Stimulated activated CD4-positive, alpha-beta T cell treated with anti-CD3 and anti-CD28 coated beads, Interleukin-1b, Interleukin-23, amount 100 ng/mL, for 1 hour (primary cell): ENCODE measurements at places on chromosomes 1 and 21.

GRCh38 chr1:20691872-20692271, 25.9 kb downstream of the KIF17 start:
- DNase-seq, result no peak

GRCh38 chr21:23016617-23017016, 2018.4 kb downstream of the NCAM2 start:
- DNase-seq, result no peak

DNA sequence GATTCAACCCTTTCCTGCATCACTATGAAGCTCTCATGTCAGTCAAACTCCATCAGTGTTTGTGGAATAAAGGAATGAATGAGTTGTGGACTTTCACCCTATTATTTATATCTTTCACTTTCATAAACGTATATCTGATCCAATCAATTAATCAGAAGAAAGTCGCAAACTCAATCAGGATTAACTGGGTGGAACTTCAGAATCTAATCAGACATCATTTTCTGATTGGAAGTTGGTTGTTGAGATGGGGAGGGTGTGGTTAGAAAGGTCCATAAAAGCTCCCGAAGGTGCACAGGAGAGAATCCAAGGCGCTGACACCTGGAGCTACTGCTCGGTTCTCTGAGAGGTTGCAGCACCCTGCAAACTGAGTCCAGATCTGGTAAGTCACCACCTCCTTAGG, at the start of gene PRAMEF12:
Gene PRAMEF12 (plus strand): TSS at position 301 of the 400 bp plus-strand sequence. CDS start 1,130 bp downstream, outside the sequence.
- DNase-seq, result no peak

DNA sequence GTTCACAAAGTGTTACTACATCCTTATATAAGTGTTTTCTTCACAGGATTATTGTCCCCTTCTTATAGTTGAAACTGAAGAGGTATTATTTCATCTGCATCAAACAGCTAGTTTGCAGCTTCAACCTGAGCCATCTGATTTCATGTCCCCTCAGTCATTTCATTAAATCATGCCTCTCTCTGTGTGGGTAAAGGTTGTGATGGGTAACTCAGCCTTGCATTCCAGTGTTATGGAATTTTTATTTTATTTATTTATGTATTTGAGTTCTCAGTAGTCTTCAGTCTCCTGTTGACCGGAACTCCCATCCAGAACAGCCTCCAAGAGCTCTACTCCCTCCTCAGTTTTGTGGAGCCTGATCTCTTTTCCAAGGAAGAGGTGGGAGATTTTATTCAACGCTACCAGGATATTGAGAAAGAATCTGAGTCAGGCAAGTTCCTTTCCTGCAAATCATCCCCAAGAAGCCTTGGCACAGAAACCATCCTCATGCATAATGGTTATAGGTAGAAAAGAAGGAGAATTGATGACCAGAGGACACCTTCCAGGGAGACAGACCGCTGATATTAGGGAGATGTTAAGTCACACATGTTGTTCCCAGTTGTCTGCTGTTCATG, 21.8 kb downstream of the CHD1L start:
- DNase-seq, result no peak

DNA sequence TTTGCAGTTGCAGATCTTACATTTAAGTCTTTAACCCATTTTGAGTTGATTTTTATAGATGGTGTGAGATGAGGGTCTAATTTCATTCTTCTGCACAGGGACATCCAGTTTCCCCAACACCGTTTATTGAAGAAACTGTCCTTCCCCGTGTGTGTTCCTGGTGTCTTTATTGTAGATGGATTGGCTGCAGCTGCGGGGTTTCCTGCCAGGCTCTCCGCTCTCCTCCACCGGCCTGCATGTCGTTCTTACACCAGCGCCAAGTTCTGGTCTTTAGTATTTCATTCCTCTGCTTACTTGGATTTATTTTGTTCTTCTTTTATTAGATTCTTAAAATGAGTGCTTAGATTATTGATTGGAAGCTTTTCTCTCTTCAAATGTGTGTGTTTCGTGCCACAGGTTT, 98.9 kb upstream of the COL6A1 start:
- DNase-seq, result no peak

DNA sequence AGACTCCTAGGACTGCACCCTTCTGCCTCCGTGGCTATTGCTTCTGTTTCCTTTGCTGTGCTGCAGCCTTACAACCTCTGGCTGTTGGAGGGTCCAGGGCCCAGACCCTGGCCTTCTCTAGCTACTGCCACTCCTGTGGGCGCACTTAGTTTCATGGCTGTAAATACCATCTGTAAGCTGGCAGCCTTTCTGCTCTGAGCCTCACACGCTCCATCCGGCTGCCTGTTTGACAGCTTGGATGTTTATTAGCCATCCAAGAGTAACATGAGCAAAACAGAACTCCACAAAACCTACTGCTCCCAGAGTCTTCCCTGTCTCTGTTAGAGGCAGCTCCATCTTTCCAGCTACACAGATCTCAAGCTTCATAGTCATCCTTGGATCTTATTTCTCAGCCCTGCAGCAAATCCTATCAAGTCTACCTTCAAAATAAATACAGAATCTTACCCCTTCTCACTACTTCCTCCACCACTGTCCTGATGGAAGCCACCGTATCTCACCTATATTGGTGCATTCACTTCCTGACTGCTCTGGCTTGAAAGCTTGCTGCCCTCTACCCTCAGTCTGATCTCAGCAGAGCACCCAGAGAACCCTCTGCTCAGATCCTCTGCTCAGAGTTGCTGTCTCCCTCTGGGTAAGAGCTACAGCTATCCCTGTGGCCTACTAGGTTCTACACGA, 19.1 kb downstream of the SLC25A33 start:
- no peak for DNase-seq

GRCh38 chr1:198936371-198937083, 297.7 kb downstream of the PTPRC start:
- DNase-seq, result no peak

- DNase-seq, result no peak
Observed at GRCh38 chr1:116376729-116377086, 3.7 kb downstream of the ATP1A1 start.

DNA sequence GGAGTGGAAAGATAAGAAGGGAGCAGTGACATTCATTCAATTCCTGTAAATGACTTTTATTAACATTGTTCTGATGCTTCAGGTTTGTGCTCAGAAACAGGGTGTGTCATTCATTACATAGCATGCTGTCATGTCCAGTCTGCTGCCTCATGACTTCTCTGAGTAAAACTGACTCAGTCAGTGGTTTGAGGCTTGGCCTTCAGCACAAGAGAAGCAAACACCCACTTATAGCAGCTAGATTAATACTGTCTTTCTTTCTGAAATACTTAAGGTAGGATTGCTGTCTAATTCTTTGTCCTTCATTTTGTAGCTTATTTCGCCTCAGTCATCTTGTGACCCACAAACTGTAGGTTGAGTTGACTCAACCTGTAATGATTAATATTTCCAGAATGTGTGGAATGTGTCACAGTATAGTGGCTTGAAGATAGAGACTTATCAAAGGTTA, 32.9 kb downstream of the RASAL2 start:
- DNase-seq, result no peak

GRCh38 chr1:147267711-147268110, 25.2 kb downstream of the CHD1L start:
- no peak for DNase-seq

DNA sequence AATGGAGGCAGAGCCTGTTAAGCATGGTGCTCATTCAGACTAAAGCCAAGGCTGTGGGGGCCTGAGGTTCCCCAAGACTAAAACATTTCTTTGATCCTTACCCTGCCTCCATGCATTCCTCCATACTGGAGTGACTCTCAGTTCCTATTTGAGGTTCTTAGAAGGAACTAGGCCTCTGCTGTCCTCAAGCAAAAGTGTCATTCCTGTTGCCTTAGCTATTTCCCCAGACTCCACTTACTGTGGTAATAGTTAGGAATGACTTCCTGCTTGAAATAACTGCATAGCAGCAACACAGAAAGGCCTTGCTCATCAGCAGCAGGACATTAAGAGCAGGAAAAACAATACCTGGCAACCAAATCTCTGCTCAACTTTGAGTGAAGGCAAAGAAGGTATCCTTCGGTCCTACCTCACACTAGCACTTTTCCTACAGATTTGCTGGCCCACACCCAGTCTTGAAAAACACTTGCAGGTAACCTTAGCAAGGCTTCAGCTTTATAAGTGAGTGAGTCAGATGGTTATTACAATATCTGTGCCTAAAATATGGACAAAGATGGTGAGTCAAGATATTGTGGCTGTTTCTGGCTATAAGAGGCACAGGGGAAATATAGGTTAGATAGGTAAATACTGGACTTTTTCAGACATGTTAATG, 14.8 kb downstream of the LRRC41 start:
- DNase-seq, result no peak

GRCh38 chr1:222772996-222773379, 36.0 kb downstream of the FAM177B start:
- no peak for DNase-seq

DNA sequence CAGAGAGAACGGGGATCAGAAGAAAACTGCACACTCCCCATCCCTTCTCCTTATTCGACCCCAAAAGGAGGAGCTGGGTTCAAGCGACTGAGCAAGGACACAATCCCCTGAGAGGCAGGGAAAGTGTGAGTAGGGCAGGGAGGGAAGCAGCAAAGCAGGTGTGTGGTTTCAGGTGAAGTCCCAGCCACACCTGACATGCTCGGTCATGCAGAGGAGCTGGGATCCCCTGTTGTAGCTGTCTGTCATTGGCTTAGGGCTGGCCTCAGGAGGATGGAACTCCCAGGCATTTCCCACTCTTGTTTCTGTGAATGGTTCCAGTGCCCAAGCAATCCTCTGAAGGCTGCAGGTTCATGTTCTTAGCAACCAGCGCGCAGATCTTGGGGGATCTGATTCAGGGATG, 150.7 kb downstream of the DSCAM start:
- no peak for DNase-seq

DNA sequence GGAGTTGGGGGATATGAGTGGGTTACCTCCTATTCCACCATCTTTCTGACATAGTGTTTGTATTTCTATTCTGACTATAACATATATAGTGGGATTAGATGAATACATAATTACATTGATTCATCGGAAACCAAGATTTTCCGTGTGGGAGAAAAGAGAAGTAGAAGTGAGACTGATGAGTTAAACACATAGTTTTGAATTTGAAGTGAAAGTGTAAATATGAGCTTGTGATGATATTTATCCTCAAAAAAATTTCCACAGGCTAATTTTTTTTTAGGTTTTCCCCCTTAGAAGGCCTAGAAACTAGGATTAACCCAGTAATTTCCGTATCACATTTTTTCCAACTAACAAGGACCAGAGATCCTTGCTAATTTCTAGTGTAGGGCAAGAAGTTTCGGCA, 6.9 kb downstream of the CD1B start:
- no peak for DNase-seq

DNA sequence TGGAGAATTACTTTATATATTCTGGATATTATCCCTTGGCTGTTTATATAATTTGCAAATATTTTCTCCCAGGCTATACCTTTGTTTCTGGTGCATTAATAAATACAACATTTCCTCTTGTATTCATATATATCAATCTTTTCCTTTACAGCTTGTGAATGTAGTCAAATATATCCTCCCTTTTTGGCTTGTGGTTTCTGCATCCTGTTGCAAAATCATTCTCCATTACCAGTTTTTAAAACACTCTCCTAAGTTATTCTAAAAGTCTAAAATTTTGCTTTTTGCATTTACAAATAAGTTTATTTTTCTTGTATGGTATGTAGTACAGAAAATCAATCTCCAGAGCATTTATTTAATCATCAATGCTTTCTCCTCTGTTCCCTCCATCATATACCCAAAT, 909.4 kb downstream of the ADGRL2 start:
- no peak for DNase-seq

- DNase-seq, result no peak
Observed at GRCh38 chr1:168405906-168406549, 125.4 kb downstream of the TBX19 start.

DNA sequence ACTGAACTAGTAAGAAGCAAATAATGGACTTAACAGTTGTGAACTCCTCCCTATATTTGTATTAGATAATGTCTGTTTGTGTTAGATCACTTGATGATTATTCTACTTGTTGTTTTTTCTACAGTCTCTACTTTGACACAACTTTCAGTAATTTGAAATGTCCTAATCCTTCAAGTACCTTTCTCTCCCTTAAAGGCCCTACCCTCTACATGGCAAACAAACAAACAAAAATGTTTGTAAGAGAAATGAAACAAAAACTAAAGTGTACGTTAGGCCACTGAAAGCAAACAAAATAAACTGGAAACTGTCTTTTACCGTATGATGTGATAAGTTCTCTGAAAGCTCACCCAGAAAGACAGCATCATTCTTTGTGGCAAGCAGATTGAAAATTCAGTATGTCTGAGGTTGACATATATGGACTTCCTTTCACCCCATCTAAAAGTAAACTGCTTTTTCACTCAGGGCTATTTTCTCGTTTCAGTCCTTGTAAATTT, 255.9 kb upstream of the SNX7 start:
- DNase-seq, result no peak

DNA sequence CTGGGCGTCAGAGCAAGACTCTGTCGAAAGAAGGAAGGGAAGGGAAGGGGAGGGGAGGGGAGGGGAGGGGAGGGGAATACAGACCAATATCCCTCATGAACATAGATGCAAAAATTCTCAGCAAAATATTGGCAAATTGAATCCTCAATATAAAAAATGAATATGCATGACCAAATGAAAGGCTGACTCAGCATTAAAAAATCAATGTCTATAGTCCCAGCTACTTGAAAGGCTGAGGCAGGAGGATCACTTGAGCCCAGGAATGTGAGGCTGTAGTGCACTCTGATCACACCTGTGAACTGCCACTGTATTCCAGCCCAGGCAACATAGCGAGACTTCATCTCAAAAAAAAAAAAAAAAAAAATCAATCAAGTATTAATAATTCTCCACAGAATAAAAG, 24.0 kb downstream of the BATF3 start:
- no peak for DNase-seq

GRCh38 chr1:227234998-227235405, 83.3 kb downstream of the CDC42BPA start:
- no peak for DNase-seq

- no peak for DNase-seq
Observed at GRCh38 chr1:185338719-185339622, 21.9 kb upstream of the IVNS1ABP start.

DNA sequence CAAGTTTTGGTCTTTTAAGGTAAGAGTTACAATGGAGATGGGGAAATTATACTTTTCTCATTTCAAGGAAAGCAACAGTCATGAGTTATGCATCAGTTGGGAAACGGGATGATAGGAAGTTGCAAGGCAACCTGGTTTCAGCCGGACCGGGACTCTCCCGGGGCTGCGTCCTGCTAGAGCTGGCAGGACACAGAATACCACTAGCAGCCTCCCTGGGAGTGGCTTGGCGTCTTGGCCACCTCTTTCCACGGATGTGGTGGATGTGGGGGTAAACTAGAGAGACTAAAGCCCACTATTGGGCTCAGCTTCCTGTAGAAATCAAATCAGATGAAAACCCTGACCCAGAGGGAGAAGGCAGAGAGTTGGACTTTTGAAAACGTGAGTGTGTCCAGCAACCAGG, 71.9 kb downstream of the ADARB1 start:
- DNase-seq, result no peak

DNA sequence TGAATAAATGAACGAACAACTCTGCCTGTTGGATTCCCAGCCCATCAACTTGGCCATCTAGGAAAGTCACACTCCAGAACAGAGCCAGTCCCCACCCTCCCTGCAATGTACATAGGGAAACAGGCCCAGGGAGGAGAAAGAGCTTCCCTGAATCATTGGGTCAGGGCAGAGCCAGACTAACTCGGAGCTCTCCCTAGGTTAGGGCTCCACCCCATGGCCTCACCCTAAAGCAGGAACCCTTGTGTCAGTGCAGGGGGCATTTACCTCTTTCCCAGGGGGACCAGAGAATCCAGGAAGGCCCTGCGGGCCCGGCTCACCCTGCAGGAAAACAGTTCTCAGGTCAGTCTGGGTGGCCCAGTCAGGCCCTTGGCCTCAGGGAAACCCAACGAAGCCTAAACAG, 11.6 kb downstream of the COL9A2 start:
- no peak for DNase-seq

- no peak for DNase-seq
Observed at GRCh38 chr1:102901996-102902395, 206.3 kb downstream of the COL11A1 start.
